ENCODE measurements at places on chromosomes 6 and 20.
A peak's percentile ranks its signal among the peaks of the same experiment; 100 is the strongest.

DNA sequence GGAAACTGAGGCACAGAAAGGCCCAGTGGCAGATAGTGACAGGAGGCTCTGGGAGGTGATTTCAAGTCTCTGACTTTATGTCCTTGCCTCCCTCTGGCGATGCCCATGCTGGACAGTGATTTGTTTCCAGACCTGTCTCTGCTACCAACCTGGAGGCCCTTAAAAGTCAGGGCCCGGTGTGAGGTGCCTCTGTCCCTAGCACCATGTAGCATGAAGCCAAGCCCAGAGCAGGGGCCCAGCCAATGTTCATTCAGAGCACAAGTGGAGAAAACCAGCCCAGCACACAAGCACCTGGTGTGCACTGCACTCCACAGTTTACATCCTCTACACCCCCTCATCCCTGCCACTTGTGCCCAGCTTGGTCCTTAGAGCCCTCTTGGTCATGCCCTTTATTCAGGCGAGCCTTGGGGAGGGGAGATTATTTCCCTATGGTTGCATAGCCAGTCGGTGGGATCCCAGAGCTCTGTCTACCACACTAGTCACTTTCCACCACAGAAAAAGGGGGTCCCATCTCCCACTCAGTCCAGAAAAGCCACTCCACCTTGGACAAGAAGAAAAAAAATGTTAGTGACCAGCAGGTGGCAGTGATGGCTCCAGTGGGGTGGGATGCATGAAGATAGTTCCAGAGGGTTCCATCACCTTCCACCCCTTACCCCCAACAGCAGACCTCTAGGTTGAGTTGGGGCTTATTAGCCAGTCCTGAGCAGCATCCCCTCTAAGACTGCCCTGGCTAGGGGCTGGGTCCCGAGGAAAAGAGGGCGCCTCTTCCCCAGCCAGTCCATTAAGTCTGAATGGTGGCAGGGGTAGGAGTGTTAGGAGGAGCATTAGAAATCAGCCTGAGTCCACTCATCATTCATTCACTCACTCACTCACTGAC is 30.9 kb downstream of the KIAA1755 start:
- peak; percentile 48 for DNase-seq

- no peak for DNase-seq
These were observed 224.3 kb downstream of the ANKRD60 start for GRCh38 chr20:58004146-58004545.

GRCh38 chr6:119350202-119350951 is 816 bp upstream of the MAN1A1 start:
- peak; percentile 82 for DNase-seq

- peak; percentile 5 for DNase-seq
These were observed 6.0 kb downstream of the PDYN start for GRCh38 chr20:1987826-1988225.

- peak; percentile 45 for DNase-seq
These were observed 16.9 kb upstream of the GSTA4 start for GRCh38 chr6:53011979-53012378.

- no peak for DNase-seq
These were observed 93.7 kb upstream of the ATXN1 start for GRCh38 chr6:16854986-16855385.

GRCh38 chr20:46775806-46776205 is 66.4 kb downstream of the SLC2A10 start:
- DNase-seq: no peak

Data from choroid plexus epithelial cell (primary cell).